ENCODE measurements at places on chromosomes 5 and 9.

DNA sequence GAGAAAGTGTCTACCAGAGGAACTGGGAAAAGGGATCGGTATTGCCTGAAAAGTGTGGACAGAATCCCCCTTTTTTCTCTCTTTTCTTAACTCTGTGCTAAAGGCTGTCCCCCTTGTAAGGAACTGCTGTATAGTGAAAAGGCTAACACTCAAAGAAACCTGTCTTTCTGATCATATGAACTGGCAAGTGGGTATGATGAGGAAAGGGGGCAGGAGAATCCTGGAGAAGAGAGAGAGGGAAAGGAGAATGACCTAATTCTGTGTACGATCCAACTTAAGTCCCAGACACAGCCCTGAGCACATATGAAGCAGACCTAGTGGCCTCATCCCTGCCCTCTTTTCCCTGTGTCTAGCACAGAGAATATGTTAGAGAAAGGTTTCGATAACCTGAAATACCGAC, 967 bp downstream of the ANKRD31 start:
- H3K36me3 ChIP-seq, result no peaks in the 10 kb centered on the region
- H3K4me1 ChIP-seq, result peaks cover 7% of the 10 kb centered on the region
- no peaks in the 10 kb centered on the region for H3K27me3 ChIP-seq

- H3K4me1 ChIP-seq, result peaks cover 3% of the 10 kb centered on the region
- no peaks in the 10 kb centered on the region for H3K36me3 ChIP-seq
- H3K27me3 ChIP-seq, result peaks cover 25% of the 10 kb centered on the region
- no peak overlapping the region for H3K4me3 ChIP-seq
Measured at GRCh38 chr9:14525856-14526255, 167.4 kb downstream of the ZDHHC21 start.

GRCh38 chr5:74664551-74664950, 20.5 kb upstream of the HEXB start:
- H3K4me3 ChIP-seq, result no peak overlapping the region
- peaks cover 2% of the 10 kb centered on the region for H3K36me3 ChIP-seq
- no peak for DNase-seq
- H3K4me1 ChIP-seq, result peaks cover 5% of the 10 kb centered on the region
- H3K27ac ChIP-seq, result no peak overlapping the region

DNA sequence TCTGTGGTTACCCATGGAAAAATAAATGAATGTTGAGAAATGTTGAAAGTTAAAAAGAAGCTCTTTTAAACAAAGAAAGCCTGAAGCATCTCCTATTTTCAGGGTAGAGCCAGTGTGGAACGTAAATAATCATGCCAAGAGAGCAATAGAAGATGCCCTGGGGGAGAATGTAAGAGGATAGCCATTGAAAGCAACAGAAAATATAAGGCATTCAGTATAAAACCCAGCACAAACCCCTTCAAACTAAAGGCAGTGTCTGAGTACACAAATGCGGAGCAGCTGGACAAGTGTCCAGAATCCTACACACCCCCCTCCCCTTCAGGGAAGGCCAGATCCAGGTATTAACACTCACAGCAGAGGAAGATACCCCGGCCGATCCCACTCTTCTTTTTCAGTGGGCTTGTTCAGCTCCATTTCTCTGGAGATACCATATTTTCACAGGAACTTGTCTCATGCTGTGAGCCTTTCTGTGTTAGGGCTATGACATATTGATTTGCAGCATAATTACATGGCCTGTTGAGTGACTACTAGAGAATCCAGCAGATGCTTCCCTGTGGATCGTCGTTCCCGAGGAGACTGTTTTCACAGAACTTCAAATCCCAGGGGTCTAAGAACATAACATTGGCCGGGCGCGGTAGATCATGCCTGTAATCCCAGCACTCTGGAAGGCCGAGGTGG, 101.2 kb downstream of the PLK2 start:
- peaks cover 9% of the 10 kb centered on the region for H3K27me3 ChIP-seq
- no peaks in the 10 kb centered on the region for H3K36me3 ChIP-seq
- no peak overlapping the region for H3K4me3 ChIP-seq
- H3K4me1 ChIP-seq, result no peaks in the 10 kb centered on the region
- H3K27ac ChIP-seq, result peak overlapping the region; percentile 47

DNA sequence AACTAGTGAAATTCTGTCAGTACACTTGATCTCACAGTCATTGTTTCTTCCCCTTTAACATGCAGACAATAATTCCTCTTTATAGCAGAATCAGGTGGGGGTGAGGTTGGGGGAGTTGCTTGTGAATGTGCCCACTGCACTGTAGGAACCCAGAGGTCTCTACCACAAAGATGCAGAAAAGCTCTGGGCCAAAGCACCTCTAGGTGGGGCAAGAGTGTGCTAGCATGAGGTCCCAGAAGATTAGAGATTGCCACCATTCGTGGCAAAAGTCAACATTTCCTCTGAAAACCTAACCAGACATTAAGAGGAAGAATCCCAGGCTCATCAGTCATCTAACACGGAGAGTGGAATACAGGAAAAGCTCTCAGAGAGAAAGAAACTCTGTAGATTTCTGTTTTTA, 74.5 kb downstream of the PTCD2 start:
- no peak overlapping the region for H3K27ac ChIP-seq
- H3K27me3 ChIP-seq, result peaks cover 52% of the 10 kb centered on the region
- no peak overlapping the region for H3K4me3 ChIP-seq
- DNase-seq, result no peak

GRCh38 chr5:171757853-171758535, 27.6 kb upstream of the SMIM23 start:
- no peak for DNase-seq
- H3K27me3 ChIP-seq, result no peaks in the 10 kb centered on the region
- H3K4me1 ChIP-seq, result no peaks in the 10 kb centered on the region
- H3K27ac ChIP-seq, result no peak overlapping the region
- H3K4me3 ChIP-seq, result no peak overlapping the region
- no peaks in the 10 kb centered on the region for H3K36me3 ChIP-seq

- H3K27ac ChIP-seq, result no peak overlapping the region
- H3K4me3 ChIP-seq, result no peak overlapping the region
- no peaks in the 10 kb centered on the region for H3K36me3 ChIP-seq
- no peak for DNase-seq
- peaks cover 2% of the 10 kb centered on the region for H3K4me1 ChIP-seq
Measured at GRCh38 chr9:121725008-121725775, 73.8 kb downstream of the DAB2IP start.

DNA sequence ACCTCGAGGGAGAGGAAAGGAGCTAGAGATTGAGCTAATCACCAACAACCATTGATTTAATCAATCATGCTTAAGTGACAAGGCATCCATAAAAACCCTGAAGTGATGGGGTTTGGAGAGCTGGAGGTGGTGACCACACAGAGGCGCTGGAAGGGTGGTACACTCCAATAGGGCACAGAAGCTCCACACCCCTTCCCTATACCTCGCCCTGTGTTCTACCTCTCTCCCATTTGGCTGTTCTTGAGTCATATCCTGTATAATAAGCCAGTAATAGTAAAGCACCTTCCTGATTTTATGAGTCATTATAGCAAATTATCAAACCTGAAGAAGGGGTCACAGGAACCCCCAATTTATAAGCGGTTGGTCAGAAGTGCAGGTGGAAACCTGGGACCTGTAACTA, 18.3 kb downstream of the ACTL7B start:
- peaks cover 2% of the 10 kb centered on the region for H3K36me3 ChIP-seq
- no peak for DNase-seq
- H3K27me3 ChIP-seq, result peaks cover 8% of the 10 kb centered on the region
- H3K27ac ChIP-seq, result no peak overlapping the region
- H3K4me1 ChIP-seq, result peaks cover 9% of the 10 kb centered on the region
- no peak overlapping the region for H3K4me3 ChIP-seq

- H3K27ac ChIP-seq, result no peak overlapping the region
- no peaks in the 10 kb centered on the region for H3K36me3 ChIP-seq
- H3K4me3 ChIP-seq, result no peak overlapping the region
Measured at GRCh38 chr5:31967461-31967860, 206.7 kb downstream of the GOLPH3 start.

GRCh38 chr5:145975361-145976066, 39.1 kb downstream of the SH3RF2 start:
- DNase-seq, result no peak
- H3K4me1 ChIP-seq, result no peaks in the 10 kb centered on the region
- H3K27me3 ChIP-seq, result peaks cover 10% of the 10 kb centered on the region
- no peak overlapping the region for H3K4me3 ChIP-seq
- no peaks in the 10 kb centered on the region for H3K36me3 ChIP-seq
- no peak overlapping the region for H3K27ac ChIP-seq

DNA sequence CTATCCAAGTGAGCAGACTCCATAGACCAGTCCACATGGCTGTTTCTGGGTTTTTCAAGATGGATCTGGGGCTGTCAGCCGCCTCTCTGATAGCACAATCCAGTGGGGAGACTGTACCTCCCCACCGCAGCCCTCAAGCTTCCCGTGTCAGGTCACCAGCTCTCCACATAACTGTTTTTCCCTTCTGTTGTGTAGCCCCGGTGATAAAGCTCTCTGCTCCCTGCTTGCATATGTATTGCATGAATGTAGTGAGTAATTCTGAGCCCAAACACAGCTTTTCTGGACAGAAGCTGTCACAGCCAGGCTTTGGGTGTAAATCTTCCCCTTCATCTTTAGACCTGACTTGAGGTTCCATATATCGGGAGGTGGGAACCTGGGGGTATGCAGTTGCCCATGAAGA, 23.1 kb upstream of the CFAP157 start:
- H3K4me1 ChIP-seq, result peaks cover 5% of the 10 kb centered on the region
- H3K4me3 ChIP-seq, result no peak overlapping the region
- H3K27me3 ChIP-seq, result no peaks in the 10 kb centered on the region
- no peak overlapping the region for H3K27ac ChIP-seq
- DNase-seq, result no peak
- H3K36me3 ChIP-seq, result no peaks in the 10 kb centered on the region

- no peaks in the 10 kb centered on the region for H3K4me1 ChIP-seq
- no peak for DNase-seq
- no peak overlapping the region for H3K27ac ChIP-seq
Measured at GRCh38 chr9:115378758-115379157, 260.8 kb upstream of the TNC start.

GRCh38 chr5:60497706-60498500, 202.1 kb downstream of the DEPDC1B start:
- DNase-seq, result no peak
- no peak overlapping the region for H3K27ac ChIP-seq
- H3K4me3 ChIP-seq, result no peak overlapping the region
- H3K36me3 ChIP-seq, result no peaks in the 10 kb centered on the region
- no peaks in the 10 kb centered on the region for H3K27me3 ChIP-seq

DNA sequence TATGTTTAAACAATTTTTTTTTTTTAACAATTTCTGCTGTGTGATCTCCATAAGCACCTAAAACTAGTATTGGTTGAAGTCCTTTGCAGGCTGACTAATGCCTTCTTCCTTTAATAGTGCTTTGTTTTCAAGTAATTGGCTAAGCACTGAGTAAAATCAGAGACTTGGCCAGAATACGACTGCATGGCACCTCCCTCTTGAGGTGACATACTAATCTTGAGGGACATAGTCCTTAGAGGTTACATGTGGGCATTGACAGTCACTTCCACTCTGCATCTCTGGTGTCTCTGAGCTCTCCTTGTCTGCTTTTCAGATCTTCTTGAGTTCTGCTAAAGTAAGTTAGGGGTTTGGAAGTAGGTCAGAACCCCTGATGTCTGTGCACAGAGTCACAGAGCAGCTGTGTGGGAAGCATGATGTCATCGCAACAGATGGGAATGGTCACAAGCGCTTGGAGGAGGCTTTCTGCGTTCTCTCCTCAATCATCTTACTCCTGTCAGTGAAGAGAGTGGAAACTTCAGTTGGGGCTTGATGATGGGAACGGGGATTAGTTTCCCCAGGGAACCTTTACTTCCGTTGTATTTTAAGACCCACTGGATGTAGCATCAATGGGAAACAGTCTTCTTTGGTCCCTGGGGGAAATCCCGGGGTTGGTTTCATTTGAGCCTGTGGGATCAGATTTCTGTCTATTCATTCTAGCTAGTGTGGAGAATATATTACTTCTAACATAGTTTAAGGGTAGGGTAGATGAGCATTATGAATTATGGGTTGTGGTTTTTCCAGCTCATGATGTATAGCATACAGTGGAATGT, 136.9 kb downstream of the ARHGAP26 start:
- no peaks in the 10 kb centered on the region for H3K27me3 ChIP-seq
- no peak for DNase-seq
- H3K36me3 ChIP-seq, result peaks cover 20% of the 10 kb centered on the region
- H3K4me3 ChIP-seq, result no peak overlapping the region
- no peak overlapping the region for H3K27ac ChIP-seq
- no peaks in the 10 kb centered on the region for H3K4me1 ChIP-seq

DNA sequence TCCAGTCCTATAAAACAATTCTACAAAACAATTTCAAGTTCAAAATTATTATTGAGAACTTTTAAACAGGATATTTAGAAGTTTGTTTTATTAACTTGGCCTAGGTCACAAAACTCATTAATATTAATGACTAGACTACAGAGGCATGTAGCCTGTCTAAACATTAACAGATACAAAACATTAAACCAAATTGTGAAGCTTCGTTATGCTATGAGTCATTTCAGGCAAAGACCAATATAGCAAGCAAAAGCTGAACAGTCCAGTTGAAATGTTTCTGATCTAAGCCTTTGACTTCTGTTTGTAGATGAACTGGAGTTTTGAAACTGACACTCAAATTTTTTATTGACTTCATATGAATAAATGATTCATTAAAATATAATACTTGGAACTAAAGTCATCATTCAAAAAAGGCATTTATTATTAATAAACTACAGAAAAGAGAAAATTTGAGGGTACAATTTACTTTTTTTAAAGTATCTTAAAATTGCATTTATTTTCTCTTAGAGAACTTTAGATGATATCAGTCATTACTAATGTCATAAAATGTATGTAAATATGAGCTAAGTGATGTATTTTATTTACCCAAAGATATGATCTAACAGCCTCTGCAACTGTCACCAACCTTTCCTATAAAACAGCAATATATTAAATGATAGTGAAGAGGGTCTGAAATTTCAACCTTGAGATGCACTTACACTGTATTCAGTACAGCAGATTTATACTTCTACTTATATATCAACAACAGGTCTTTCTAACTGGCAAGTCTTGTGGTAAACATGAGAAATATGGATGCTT, 188.8 kb downstream of the COMMD10 start:
- H3K27me3 ChIP-seq, result no peaks in the 10 kb centered on the region
- H3K4me3 ChIP-seq, result no peak overlapping the region
- DNase-seq, result no peak
- no peaks in the 10 kb centered on the region for H3K36me3 ChIP-seq

- H3K27me3 ChIP-seq, result peaks cover 67% of the 10 kb centered on the region
- peaks cover 2% of the 10 kb centered on the region for H3K4me1 ChIP-seq
- DNase-seq, result no peak
- H3K4me3 ChIP-seq, result no peak overlapping the region
Measured at GRCh38 chr9:138066049-138066448, 188.5 kb downstream of the CACNA1B start.
